ENCODE measurements at places on chromosomes 5 and 9.

DNA sequence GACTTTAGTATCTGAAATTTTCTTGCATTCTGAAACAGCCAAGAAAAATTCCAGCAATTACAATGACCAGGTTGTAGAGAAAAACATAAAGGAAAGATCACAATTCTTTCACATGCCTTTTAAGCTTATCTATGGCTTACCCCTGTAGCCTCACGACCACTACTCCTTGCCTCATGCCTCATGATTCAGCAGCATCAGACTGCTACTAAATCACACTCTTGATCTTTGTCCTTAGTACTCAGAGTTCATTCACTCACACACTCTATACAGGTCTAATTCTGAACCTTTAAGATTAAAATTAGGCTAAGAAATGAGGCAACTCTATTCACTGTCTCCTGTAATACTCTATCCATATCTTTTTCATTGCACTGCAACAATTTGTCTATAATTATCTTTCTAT lies 415.1 kb downstream of the MLLT3 start:
- no peak for DNase-seq

- no peak for DNase-seq
Observed at GRCh38 chr5:73996151-73996755, 370.3 kb downstream of the ARHGEF28 start.

DNA sequence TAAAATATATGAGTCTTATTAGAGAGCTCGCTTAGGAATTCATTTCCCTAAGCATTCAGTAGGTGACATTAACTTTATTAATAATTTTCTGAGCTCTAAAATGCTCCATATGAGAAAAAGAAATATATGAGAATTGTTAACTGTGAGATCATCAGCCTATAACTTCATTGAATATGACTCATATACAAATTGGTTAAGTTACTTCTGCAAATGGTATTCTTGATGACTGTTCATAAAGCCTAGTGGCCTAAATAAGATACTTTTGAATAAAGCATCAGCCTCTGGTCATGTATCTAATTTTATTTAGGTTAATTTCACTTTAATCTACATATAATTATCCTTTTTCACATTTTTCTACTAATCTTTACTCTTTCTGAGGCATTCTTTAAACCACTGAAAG lies 710.2 kb upstream of the ACO1 start:
- DNase-seq: peak; percentile 12

- DNase-seq: no peak
Observed at GRCh38 chr5:38396766-38397165, 138.4 kb downstream of the EGFLAM start.

GRCh38 chr5:24265306-24265705 lies 379.5 kb downstream of the CDH10 start:
- no peak for DNase-seq
